Cerebellar nuclear complex (tissue), 1 donor: ENCODE measurements at places on chromosomes 4 and X.
A peak's percentile ranks its signal among the peaks of the same experiment; 100 is the strongest.

- no peak for DNase-seq
Measured at GRCh38 chrX:1388651-1389050, 3.3 kb downstream of the SLC25A6 start.

DNA sequence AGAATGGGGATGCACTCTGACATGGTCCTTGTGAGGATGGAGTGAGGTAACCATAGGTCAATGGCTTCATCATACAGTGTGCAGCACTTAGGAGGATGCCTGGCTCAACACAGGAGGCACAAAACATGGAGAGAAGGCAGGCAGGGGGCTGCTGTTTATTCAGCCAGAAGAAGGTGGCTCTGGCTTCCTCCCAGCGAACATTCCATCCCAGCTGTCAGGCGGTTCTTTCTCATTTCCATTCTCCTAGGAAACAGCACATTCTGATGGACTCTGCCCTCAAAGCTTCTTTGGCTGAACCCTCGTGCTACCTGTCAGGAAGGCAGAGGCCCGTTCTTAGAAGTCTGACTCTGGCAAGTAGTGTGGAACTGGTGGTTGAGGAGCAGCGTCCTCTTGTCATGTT, 18.6 kb downstream of the STK32B start:
- DNase-seq = no peak

GRCh38 chr4:108561116-108561515, 59.3 kb upstream of the RPL34 start:
- DNase-seq = no peak

DNA sequence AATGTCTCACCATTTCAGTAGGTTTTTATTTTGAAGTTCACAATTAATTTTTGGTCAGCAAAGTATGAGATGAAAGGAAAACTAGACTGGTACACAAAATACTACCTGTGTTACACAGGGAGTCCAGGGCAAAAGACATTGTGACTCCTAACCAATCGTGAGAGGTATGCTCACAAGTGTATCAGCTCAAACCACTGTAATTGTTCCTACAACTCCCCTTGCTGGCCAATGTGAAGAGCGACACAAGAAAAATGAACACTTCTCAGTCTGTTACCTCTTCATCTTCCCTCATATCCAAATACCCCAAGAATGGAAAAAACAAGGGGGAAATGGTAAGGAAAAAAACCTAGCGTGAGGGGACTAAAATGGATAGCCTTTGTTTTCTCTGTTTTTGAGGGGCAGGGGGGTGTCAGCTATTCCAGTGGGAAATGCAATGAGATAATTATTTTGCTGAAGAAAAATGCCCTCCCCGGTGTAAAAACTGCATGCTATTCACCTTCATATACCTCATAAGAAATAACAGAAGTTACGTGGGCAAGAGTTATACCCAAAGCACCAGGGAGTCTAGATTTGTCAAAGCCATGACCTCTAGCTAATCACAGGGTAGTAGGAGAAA, 30.6 kb upstream of the NSUN7 start:
- no peak for DNase-seq

DNA sequence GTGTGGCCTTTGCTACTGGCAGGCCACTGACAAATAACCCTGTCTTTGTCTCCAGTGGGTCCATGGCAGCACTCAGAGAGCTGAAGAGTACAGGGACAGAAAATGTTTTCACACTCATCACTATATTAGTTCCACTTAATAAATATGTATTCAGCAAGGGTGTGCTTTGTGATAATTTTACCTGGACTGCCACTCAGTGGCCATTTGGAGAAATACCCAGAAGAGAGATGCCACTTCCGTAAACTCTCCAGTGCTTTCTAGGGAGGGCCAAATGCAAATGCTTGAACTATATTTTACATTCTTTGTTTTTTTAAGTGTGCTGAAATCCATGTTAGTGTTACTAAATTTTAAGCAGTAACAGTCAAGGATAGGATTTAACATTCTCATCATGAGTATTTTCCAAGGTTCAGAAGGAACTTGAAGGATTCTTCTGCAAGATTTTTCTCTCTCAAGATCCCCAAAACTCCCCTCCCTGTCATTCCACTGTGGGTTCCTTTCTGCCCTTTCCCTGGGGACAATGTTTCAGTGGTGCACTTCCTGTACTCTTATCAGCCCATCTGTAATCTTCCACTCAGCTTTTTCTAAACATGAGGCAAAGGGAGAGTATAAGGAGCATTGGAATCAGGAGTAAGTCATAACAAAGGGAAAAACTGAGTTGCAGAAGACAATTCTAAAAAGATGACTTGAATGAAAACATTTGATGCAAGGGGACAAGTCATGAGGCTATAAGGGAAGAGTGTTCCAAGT, 46.0 kb downstream of the TFDP3 start:
- no peak for DNase-seq

DNA sequence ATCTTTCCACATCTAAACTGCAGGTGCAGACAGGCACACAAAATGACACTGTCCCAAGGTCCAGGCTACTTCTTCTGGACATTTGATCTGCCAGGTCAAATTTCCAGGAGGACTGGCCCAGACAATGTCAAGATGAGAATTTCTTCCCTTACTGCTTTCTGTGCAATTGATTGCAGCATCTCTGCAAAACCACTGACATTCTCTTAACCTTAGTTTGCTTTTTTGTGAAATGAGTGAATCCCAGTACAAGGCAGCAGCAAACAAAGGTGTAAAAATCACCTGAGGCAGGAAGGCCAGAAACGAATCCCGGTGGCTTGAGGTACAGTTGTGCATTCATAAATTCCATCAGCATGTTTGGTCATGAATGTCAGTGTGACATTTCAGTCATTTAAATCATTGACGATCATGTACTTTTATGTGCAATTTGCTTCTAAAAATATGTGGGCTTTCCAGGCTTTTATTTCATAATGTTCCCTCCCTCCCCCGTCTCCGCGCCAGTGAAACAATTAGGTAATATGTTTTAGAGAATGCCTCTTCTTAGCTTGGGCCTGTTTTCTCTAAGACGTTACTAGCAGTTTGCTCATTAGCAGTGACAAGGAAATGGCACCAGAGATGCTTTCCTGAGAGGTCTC, 39.1 kb downstream of the NHS start:
- DNase-seq = no peak

- DNase-seq = no peak
Measured at GRCh38 chr4:110503270-110504083, 27.5 kb downstream of the ENPEP start.

GRCh38 chr4:340011-340410, 2.4 kb downstream of the ZNF141 start:
- DNase-seq = no peak

GRCh38 chrX:43702079-43702524, 46.0 kb downstream of the MAOA start:
- no peak for DNase-seq

- DNase-seq = no peak
Measured at GRCh38 chr4:141339391-141339790, 118.7 kb downstream of the ZNF330 start.

GRCh38 chr4:160141206-160141605, 1038.3 kb downstream of the RAPGEF2 start:
- DNase-seq = no peak

DNA sequence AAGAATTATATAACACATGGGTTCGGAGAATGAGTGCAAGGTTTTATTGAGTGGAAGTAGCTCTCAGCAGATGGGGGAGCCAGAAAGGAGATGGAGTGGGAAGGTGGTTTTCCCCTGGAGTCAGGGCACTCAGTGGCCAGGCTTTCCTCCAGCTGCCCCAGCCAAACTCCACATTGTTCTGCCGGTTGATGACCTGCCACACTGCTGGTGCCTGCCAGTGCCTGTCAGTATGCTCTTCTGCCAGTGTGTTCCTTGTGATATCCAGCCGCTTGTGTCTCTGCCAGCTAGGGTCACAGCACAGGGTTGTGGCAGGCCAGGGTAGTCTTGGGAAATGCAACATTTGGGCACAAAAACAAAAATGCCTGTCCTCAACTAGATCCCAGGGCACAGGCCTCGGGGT, 604.8 kb upstream of the TECRL start:
- no peak for DNase-seq

DNA sequence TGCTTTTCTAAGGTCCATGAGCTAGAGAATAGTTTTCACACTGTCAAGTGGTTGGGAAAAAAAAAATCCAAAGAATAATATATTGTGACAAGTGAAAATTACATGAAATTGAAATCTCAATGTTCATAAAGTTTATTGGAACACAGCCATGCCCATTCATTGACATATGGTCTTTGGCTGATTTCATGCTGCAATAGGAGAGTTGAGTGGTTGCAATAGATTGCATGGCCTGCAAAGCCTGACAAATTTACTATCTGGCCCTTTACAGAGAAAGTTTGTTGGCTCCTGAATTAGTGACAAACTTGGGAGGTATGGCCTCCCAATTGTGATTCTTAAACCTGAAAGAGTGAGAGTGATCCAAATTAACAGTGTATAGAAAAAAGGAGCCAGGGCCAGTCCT, 115.5 kb upstream of the FAM9C start:
- no peak for DNase-seq

- no peak for DNase-seq
Measured at GRCh38 chr4:65670331-65671031, at the start of gene EPHA5. Gene EPHA5, minus strand, starts transcription at chr4:65670489. Its CDS starts 747 bp downstream, at chr4:65669742.

DNA sequence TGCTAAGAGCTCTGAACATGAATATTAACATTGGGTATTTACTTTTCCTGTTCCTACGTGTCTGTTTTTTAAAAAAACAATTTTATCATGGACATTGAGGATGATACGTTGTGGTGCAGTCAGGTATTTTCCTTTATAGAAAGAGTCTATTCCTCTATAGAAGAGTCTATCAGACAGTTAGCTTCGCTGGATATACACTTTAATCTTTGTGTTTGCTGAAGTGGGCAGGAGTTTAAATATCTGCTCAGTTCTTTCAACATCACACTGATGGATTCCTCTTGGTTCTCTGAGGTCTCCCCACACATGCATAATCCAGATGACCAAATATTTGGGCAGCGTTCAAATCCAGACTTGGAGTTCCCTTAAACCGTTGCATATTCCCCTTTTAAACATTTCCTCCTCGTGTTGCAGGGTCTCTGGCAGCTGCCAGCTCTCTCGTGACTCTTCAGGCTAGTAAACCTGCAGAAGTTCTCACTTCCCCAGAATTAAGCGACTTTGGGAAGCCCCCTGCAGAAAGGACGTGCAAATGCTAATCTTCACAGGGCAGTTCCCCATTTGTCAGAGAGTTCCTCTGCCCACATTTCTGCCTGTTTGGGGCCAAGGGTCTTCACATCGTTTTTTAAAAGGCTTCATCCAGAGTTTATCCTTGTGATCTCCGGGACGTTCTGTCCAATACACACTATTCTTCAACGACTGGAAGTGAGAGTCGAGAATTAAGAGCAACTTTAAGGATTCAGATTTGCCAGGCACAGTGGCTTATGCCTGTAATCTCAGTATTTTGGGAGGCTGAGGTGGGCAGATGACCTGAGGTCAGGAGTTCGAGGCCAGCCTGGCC, 20.5 kb upstream of the DHRSX start:
- no peak for DNase-seq

DNA sequence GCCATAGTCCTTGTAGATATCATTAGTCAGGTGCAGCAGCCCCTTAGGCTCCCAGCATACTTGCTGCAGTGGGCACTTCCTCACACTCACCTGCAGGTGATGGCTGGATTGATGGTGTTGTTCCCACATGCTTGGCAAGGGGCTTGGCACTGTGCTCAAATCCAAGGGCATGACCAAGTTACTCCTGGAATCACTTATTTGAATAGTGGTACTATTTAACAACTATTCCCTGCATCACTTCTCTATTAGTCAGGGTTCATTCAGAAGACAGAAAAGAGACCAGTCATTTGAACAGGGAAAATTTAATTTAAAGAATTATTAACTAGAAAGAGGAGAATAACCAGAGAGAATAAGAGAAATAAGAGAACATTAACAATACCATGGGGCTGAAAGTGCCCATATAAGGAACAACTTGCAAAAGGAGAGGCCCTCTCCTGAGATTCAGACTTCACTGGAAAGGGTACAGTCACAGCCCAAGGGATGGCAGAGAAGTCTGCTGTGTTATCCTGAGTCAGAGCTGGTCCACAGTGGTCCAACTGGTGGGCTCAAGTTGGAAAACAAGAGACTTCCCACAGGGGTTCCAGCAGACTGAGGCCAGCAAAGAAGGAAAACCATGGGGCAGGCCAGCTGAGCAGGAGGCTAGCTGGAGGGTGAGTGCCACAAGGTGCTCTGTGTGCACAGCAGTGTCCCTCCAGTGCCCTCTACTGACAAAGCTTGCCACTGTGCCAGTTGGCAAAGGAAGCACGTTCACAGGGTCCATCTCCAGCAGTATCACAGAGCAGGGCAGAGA, 9.8 kb downstream of the SPP1 start:
- DNase-seq = peak; percentile 39

- DNase-seq = no peak
Measured at GRCh38 chr4:118760092-118760491, 74.9 kb downstream of the METTL14 start.

GRCh38 chrX:119015407-119016237, 41.2 kb downstream of the LONRF3 start:
- no peak for DNase-seq

GRCh38 chr4:22942920-22943559, 250.3 kb downstream of the GBA3 start:
- no peak for DNase-seq

GRCh38 chr4:152351080-152351479, 184.8 kb downstream of the FBXW7 start:
- DNase-seq = no peak

DNA sequence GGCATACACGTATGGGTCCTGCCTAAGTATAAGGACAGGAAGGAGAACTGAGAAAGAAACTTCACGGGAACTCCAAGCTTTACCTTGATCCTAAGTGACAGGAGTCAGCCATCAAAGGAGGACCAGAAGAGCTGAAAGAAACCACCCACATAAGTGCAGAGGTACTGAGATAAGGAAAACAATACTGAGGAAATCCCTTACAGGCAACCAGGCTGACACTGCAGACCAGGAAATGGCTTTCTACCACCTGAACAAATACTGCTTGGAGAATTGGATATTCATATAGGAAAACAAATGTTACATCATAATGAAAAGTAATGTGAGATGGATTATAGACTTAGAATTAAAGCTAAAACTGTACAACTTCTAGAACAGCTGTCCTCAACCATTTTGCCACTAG, 127.0 kb downstream of the IL15 start:
- DNase-seq = no peak

GRCh38 chr4:127788517-127788916, 6.4 kb downstream of the HSPA4L start:
- no peak for DNase-seq

- no peak for DNase-seq
Measured at GRCh38 chrX:2863646-2864045, 34.9 kb downstream of the GYG2 start.

DNA sequence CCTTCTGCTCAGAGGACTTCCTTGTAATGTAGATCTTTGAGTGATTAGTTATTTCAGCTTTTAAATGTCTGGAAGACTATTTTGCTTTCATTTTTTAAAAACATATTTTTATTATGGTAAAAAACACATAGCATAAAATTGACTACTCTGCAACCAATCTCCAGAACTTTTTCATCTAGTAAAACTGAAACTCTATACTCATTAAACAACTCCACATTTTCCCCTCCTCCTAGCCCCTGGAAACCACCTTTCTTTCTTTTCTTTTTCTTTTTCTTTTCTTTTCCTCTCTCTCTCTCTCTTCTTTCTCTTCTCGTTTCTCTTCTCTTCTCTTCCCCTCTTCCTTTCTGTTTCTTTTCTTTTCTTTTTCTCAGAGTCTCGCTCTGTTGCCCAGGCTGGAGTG, 230.6 kb downstream of the DLG3 start:
- DNase-seq = no peak
